ENCODE measurements at places on chromosomes 4 and X. TPM values are rescaled to one million over a fixed set of nuclear protein-coding genes. Genes with fewer than 3 reads are reported as not detected.

- no peak for DNase-seq
These were observed 70.3 kb downstream of the RAB28 start for GRCh38 chr4:13413729-13414437.

- no peak for DNase-seq
These were observed 511 bp upstream of the NKX6-1 start for GRCh38 chr4:84499624-84499982.

FRMD7 gene
- total RNA-seq: not detected

TCEAL5 gene
- not detected for total RNA-seq

RAB40A gene
- total RNA-seq: 0.43 TPM
